ENCODE measurements at places on chromosomes 16 and 17.

DNA sequence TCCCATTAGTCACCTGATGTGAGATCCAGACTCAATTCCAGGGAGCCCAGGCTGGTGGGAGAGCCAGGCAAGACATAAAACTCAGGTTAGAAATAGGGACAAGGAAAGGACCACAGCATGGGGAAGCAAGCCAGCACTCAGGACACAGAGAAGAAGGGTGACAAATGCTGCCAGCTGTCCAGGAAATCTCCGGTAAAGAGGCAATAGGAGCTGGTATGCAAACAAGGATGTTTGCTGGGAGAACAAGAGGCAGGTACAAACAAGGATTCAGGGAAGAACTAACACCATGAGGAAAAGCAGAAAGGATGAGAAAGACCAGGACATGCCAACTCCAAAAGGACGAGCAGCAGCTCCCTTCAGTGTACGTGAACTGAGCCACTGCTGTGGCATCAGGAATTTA, 10.2 kb upstream of the TXNDC11 start:
- DNase-seq = no peak

- DNase-seq = no peak
These were observed 3.8 kb upstream of the VAC14 start for GRCh38 chr16:70804734-70805169.

GRCh38 chr17:18027280-18027679, 11.7 kb downstream of the ATPAF2 start:
- DNase-seq = no peak

GRCh38 chr16:59545721-59546120, 811.6 kb upstream of the GOT2 start:
- no peak for DNase-seq

Measured in NCI-H1105 (cell line).